ENCODE measurements at places on chromosomes 12 and 14.

DNA sequence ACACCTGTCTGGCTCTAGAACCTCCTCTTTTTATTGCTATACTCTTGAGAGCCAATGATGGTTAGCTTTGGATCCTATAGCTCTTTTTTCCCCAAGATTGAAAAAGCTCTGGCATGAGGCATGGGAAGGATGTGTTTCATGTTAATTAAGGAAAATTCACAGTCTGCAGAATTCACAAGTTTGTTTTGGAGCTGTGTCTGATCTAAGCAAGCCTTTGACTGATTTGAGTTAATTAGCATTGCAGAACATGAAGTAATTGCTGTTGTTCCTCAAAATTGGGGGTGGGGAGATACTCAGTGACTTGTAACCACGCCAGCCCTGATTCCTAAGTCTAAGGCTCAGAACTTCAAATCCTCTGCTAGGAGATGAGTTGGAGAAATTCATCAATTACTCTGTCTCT, 205.0 kb downstream of the SUDS3 start:
- no peak for DNase-seq

DNA sequence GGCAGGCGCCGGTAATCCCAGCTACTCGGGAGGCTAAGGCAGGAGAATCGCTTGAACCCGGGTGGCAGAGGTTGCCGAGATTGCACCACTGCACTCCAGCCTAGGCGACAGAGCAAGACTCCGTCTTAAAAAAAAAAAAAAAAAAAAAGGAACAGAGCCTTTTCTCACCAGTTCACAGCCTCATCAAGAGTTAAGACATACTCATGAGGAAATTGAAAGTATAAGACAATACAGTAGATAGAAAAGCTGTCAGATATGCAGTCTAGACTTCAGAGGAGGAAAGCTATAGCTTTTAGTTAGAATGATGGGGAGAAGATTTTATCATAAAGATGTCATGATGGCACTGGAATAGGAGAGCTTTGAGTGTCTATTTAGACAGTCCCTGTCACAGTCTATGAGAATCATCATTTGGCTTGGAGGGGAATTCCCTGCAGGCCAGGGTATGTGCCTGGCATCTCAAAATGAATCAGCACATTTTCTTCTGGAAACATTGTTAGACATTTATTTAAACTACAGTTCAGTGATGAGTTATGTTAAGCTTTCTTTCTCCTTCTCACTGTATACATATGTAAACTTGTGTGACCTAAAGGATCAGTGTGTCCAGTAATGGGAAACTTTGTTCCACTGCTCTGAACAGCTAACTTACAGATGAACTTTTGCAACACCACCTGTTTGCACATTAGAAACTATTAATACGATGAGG, 2.9 kb upstream of the RAB35 start:
- DNase-seq, result no peak

DNA sequence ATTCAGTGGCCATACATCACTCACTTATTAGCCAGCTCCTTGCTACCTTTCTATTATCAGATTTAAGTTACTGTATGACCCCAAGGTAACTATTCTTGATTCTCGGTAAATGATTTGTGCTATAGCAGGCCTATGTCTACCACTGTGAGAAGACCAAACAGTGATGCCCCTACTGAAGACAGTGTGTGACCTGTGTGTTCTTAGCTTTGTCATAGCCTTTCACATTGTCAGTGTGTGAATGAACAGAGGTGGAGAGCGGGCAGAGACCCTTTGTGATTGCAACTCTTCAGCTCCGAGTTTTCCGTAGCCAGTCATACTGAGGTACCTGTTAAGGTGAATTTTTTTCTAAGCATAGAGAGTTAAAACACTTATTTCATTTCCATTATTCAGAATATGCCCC, 294.0 kb downstream of the LRFN5 start:
- no peak for DNase-seq

DNA sequence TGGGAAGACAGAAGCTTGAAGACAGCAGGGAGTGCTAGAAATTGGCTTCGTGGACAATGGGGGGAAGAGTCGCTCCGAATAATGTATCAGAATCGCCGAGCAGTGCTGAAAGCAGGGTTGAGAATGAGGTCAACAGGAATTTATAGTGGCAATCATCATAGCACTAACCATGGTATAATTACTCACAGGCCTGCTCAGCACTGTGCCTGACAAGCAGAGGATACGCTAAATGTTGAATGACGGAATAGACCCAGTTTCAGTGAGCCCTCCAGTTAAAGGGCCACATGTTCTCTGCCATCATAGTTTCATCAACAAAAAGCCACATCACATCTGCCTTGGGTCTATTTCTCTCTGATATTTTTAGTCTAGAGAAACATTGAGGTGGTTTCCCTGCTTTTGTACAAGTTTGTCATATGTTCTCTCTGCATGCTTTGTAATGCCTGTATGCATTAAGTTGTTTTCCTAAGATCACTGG, 130.3 kb upstream of the EGLN3 start:
- DNase-seq, result no peak

- no peak for DNase-seq
Observed at GRCh38 chr12:125336246-125336645, 271.0 kb downstream of the AACS start.

- no peak for DNase-seq
Observed at GRCh38 chr14:21408147-21408546, 24.3 kb upstream of the SUPT16H start.

- DNase-seq, result no peak
Observed at GRCh38 chr12:44570036-44570583, 306.0 kb downstream of the NELL2 start.

GRCh38 chr14:70189456-70190077, 816 bp upstream of the SLC8A3 start:
- DNase-seq, result no peak

GRCh38 chr12:7142809-7143465, 12.8 kb downstream of the CLSTN3 start:
- DNase-seq, result no peak

DNA sequence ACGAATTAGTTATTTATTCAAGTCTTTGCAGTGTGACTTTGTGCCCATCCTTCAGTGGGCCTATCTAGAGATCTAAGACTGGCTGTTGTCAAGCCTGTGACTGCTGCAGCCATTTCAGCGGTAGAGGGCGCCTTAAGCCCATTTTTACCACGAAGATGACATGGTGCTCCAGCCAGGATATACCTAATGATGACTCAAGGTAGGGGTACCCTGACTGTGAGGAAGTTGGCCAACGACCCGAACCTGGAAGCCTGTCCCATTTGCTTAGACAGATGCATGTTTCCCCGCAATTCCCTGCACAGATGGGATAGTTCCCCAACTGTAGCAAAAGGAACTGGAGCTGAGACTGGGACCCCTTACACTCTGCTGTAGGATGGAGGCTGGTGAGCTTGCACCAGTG, 41.3 kb downstream of the RAB3IP start:
- peak; percentile 7 for DNase-seq
